T-helper 9 cell (primary cell): ENCODE measurements at places on chromosomes 7 and 10.

- peak; percentile 50 for DNase-seq
Measured at GRCh38 chr10:118720685-118721538, 33.9 kb downstream of the CACUL1 start.

DNA sequence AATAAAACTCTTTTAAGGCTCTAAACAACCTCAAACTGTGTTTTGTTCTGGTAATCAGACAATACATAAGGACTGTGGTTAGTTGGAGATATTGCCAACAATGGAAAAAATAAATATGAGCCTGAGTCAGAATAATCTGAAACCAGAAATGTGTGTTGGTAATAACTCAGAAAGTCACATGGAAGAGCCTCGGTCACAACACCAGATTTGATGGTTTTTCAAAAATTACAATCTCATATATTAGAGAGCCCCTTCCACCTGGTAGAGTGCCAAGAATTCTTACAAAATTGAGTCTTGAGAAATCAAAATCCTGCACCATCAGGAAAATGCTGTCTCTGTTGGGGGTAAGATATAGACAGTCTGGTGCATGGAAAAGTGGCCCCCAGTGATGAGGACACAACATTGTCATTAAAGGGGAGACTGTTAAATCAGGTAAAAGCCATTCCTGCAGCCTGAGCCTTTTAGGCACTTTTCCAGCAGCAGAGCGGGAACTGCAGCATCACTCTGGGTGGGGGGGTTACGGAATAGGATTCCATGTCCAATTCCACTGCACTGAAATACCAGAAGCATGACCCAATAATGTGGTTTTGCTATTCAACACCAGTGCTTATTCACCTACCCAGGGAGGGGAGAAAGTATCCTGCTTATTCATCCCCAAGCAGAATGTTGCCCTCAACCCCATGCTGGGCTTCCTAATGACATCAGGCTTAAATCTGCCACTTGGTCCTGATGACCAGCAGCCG, 9.5 kb upstream of the ADAM12 start:
- no peak for DNase-seq

GRCh38 chr10:131825960-131826650, 74.7 kb upstream of the PPP2R2D start:
- DNase-seq, result no peak

DNA sequence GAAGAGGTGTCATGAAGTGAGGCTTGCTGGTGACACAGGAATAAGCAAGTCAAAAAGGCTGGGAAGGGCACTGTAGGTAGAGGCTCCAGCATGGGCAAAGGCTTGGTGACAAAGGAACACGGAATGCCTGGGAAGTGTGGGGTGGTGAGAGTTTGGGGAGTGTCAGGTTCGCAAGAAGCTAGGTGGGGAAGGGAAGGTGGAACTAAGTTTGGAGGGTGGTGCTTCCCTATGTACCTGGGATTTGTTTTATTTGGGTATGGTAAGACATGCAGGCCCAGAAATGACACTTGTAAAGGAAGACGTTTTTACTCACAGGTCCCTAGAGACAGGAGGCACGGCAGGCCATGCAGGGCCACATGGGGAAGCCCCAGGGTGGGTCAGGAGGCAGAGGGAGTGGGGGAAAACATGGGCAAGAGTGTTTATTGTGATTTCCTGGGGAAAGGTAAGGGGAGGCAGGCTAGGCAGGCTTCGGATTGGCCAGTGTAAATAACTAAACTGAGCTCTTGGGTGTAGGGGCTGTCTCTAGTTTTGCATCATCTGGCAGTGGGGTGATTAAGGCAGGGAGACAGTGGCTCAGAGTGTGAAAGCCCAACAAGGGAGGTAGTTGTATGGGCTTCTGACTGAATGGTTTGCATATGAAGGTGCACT, 52.1 kb downstream of the SH2D4B start:
- DNase-seq, result no peak
